ENCODE measurements at places on chromosomes 5 and 9. TPM values are rescaled to one million over a fixed set of nuclear protein-coding genes. Genes with fewer than 3 reads are reported as not detected.

ARHGAP26 gene
- 10.5 TPM for polyA plus RNA-seq

SV2C gene
- not detected for polyA plus RNA-seq

IRX2 gene
- polyA plus RNA-seq: not detected

IFNA13 gene
- not detected for polyA plus RNA-seq

SHROOM1 gene
- polyA plus RNA-seq: not detected

GADD45G gene
- 0.51 TPM for polyA plus RNA-seq

PCDHGB2 gene
- not detected for polyA plus RNA-seq

RNF44 gene
- 3.3 TPM for polyA plus RNA-seq

FAM221B gene
- not detected for polyA plus RNA-seq

ZMAT2 gene
- 76.4 TPM for polyA plus RNA-seq

GABRA6 gene
- polyA plus RNA-seq: not detected

C5orf58 gene
- 1.6 TPM for polyA plus RNA-seq

TIMD4 gene
- 1.6 TPM for polyA plus RNA-seq

GLE1 gene
- polyA plus RNA-seq: 34.5 TPM

MYO10 gene
- 0.02 TPM for polyA plus RNA-seq

PRPF4 gene
- 29.6 TPM for polyA plus RNA-seq

KCNV2 gene
- not detected for polyA plus RNA-seq

RIGI gene
- 17.3 TPM for polyA plus RNA-seq

PTGES gene
- not detected for polyA plus RNA-seq

UBAP1 gene
- polyA plus RNA-seq: 53.9 TPM

NUTM2G gene
- 0.29 TPM for polyA plus RNA-seq

ARPC5L gene
- 36.3 TPM for polyA plus RNA-seq

AQP7 gene
- polyA plus RNA-seq: not detected

PCDH1 gene
- 0.05 TPM for polyA plus RNA-seq

GTF2H2 gene
- polyA plus RNA-seq: 11.8 TPM

C5orf46 gene
- polyA plus RNA-seq: not detected

SPATA9 gene
- not detected for polyA plus RNA-seq

SPINK6 gene
- not detected for polyA plus RNA-seq

SPAAR gene
- polyA plus RNA-seq: not detected

GRXCR2 gene
- not detected for polyA plus RNA-seq

GALNT12 gene
- polyA plus RNA-seq: 4.3 TPM

RABGAP1 gene
- 25.5 TPM for polyA plus RNA-seq

C5orf15 gene
- 18.2 TPM for polyA plus RNA-seq

NPR3 gene
- not detected for polyA plus RNA-seq

CRHBP gene
- not detected for polyA plus RNA-seq

CD274 gene
- polyA plus RNA-seq: 3.1 TPM

IL5 gene
- polyA plus RNA-seq: not detected

CDHR2 gene
- polyA plus RNA-seq: not detected

ST6GALNAC6 gene
- 34.5 TPM for polyA plus RNA-seq

GCNT4 gene
- polyA plus RNA-seq: 2.9 TPM

TAF11L10 gene
- polyA plus RNA-seq: not detected

PCDHGA5 gene
- polyA plus RNA-seq: not detected

REXO4 gene
- 14.0 TPM for polyA plus RNA-seq

IFNK gene
- polyA plus RNA-seq: not detected

NR6A1 gene
- polyA plus RNA-seq: not detected

CDKN2B gene
- polyA plus RNA-seq: not detected

MCCC2 gene
- polyA plus RNA-seq: 21.5 TPM

ITK gene
- 183 TPM for polyA plus RNA-seq

Measured in naive thymus-derived CD4-positive, alpha-beta T cell (primary cell).